WTC11 (cell line): ENCODE measurements at places on chromosomes 11 and 22. TPM values are rescaled to one million over a fixed set of nuclear protein-coding genes. Genes with fewer than 3 reads are reported as not detected.

Gene CCDC87
- 0.71 to 0.85 TPM (median 0.80 TPM) in 3 replicates for total RNA-seq

Gene LMO1
- total RNA-seq = 0.39 to 0.44 TPM (median 0.44 TPM) in 3 replicates

- no peak for DNase-seq
Measured at GRCh38 chr11:74018331-74019005, 9.6 kb upstream of the UCP3 start.

DNA sequence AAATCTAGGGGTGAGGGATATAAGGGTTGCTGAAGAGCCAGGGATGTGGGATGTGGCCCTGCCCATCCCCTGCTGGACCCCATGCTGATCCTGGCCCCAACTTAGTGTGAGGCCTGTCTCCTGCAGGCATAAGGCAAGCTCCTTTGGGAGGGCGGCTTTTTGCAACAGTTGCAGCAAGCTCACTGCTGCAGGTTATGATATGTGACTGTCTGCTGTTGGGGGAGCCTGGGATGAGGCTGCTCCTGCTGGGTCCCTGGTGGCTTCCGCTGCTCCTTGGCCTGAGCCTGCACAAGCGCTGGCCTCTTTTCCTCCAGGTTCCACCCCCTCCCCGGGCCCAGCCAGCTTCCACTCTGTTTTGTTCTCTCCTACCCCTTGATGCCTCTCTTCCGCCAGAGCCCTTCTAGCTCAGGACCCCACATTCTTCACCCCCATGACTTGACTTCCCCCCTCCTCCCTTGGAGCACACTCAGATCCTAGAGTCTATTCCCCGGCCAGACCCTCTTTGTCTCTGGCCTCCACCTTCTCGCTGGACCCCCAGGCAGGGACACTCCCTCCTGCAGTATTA is 35.0 kb upstream of the SYT13 start:
- no peak for DNase-seq

DNA sequence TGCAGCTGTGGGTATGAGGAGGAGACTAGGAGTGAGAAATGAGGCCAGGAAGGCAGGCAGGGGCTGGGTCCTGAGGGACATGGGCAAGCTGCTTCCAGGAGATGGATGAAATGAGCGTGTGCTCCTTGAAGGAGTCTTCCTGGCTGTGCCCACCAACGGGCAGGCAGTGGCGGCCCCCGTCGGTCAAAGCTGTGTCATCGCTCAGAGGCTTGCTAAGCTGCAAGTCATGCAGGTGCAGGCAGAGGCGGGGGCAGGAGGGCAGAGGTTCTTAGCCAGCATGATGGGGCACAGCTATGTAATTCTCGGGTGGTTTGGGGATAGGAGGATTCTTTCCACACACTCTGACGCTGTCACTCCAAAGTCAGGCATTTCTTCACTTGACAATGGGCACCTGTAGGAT is 12.5 kb upstream of the PEX26 start:
- DNase-seq = peak; percentile 55
